ENCODE measurements at places on chromosomes 2 and 18.

DNA sequence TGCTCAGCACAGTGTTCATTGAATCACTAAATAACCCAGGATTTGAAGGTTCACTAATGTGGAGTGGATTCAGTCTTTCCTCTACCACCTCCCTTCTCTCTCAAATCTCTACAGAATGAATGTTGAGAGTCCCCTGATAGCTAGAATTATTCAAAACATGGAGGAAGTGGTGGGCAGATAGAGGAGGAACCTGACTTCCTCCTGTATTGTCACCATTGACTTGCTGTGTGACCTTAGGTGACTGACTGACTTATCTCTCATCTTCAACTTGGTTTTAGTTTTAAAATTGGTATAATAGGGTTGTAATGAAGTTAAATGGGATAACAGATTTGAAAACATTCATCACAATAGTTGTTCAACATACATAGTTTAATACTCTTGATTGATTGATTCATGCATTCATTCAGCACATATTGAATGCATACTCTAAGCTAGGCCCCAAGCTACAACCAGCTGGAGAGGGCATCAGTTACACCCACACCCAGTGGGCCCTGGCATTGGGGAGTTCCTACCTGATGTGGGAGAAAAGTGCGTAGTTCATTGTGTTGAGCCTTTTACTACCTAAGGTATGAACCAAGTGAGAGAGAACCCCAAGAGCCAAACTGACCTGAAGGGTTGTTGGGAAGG is 96.0 kb downstream of the WDR7 start:
- DNase-seq, result no peak

DNA sequence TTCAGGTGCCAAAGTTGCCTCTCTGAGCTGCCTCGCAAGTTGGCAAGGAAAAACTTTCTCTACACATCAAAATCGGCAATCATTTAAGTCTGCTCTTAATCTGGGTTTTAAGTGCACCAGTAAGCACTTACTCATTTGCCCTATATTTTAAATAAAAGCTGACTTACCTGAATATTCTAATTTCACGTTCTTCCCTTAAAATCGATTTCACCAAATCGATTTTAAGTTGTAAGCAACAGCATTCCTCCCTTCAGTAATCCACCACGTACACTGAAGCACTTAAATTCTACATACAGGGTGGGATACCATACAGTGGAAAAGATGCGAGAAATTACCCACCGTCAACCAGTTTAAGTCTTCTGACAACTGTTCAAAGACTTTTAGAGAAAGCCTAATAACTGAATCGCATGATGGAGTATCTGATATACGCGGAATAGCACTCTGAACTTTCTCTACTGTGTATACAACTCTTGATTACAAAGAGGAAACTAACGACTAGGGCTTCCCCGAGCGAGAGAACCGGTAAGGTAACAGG is 1.6 kb downstream of the PPP3R1 start:
- DNase-seq, result peak; percentile 15

DNA sequence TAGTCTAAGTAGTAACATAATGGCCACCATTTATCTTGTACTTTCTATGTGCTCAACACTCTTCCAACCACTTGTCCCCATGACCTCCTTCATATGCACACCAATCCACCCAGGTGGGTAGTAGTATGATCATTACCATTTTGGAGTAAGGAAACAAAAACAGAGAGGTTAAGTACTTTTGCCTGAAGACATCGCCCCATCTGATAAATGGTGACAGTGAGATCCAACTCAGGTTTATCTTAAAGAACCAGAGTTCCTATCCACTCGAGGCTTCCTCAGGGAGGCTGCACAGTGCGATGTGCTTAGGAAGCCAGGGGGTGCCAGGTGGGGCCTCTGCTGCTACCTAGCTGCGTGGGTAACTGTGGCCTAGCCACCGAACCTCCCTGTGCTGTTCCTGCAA is 14.1 kb downstream of the NFE2L2 start:
- DNase-seq, result no peak

DNA sequence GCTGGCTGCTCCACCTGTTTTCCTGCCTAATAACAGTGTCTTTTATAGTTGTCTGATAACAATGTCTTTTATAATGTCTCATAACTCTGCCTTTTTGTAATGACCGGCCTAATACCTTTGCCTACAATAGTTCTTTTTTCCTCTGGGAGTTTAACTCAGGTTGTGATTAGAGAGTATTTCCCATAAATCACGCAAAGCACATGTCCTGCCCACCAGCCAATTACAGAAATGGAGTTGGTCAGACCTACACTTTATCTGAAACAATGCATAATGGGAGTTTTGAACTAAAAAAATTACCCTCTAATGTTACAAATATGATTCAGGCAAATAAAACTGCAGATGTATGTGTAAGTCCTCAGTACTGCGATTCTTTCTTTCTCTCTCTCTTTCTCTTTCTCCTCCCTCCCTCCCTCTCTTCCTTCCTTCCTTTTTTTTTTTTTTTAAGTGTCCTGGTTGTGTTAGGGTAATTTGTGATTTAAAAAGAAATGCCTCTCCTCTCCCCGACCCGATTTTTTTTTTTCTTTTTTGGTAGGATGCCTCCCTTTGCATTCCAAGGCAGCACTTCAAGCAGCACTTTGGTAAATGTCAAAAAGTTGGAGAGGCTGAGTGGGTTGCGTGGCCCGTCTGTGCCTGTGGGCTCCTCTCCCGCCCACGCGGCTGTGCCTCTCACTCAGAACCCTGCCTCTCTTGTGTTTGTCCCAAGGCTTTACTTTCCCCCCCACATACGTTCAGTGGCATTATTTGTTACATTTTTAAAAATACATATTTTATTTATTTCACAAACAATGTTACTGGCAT is 147.3 kb downstream of the AGAP1 start:
- no peak for DNase-seq

- peak; percentile 25 for DNase-seq
These were observed 13.2 kb upstream of the SERTAD2 start for GRCh38 chr2:64666810-64667438.

DNA sequence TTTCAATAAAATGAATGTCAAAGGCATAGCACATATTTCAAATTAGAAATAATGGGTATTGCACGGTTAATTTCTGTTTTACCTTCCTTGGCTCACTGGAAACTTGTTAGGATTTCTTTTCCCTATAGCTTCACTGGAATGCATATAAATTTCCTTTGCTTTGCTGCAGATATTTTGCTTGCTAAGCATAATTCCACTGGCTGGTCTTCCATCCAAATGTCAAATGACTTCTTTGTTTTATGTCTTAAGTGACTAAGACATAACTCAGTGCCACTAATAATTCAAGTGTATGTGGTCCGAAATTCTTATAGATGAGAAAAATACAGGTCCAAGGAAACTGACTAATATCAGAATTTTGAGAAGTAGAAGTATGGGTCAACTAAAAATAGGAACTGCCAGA is 182.8 kb upstream of the PGAP1 start:
- DNase-seq, result no peak

GRCh38 chr2:147204102-147204501 is 640.7 kb upstream of the ACVR2A start:
- DNase-seq, result no peak

DNA sequence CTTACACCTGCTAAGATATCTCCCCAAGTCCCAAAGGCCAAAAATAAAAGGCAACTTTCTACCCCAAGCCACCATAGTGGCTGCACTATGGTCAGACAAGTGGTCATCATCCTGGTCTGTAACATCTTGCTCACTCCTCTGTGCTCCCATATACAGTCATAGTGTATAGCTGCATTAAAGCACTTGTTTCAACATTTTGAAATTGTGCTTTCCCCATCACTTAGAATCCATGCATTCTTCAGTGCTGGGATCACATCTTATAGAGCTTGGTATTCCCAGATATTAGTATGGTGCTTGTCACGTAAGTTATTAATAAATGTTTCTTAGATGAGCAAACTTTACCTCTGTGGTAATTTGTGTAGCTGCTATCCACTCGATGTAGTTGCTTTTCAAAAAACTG is 40.4 kb upstream of the CDC42EP3 start:
- no peak for DNase-seq

DNA sequence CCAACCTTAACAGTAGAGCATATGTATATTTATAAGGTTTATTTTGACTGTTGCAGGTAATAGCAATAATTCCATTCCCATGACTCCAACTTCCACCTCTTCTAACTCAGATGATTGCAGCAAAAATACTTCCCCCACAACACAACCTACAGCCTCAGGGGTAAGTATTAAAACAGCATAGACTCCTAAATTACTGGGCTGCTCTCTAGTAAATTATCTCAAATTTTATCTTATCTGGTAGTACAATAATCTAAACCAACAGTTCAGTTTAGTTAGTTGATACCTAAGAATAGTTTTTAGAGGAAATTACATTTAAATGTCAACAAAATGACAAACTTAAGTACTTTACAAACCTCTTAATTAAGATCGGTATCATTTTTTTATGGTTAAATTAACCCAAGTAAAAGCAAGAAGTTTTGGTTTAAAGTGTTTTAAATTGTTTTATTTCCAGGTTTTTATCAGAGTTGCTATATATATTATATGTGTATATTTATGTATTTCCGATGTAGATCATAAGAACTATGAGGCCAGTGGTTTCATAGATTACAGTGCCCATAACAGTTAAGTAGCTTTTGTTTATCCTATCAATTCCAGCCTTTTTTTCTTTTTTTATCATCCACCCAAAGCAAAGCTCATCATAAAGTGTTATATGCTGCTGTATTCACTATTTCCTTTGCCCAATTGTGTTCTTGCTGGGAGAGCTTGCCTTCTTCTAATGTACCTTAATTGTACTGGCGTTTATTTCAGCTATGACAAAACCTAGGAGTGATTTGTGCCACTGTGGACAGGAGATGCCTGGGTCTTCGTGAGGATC is 13.7 kb downstream of the GATA6 start:
- DNase-seq, result no peak

- DNase-seq, result peak; percentile 48
These were observed 807 bp downstream of the PELI1 start for GRCh38 chr2:64143169-64144056.

DNA sequence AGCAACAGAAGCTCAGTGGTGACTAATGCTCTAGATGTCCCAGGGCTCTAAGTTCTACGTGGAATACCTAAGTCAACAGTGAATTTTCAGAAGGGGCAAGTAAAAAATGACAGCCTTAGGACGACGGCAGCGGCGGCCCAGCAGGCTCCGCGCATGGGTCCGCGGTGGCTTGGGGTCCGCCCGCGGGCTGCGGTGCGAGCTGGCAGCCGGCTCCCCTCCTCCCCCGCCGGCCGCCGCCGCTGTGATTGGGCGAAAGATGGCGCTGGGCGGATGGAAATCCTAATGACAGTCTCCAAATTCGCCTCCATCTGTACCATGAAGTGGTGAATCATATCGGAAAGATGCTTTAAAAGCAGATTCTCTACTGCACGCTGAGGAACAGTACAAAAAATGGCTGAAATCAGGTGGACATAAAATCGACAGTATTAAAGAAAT is 74.7 kb downstream of the HNRNPLL start:
- DNase-seq, result peak; percentile 17

GRCh38 chr2:119766944-119767343 is 7.2 kb downstream of the PTPN4 start:
- no peak for DNase-seq

DNA sequence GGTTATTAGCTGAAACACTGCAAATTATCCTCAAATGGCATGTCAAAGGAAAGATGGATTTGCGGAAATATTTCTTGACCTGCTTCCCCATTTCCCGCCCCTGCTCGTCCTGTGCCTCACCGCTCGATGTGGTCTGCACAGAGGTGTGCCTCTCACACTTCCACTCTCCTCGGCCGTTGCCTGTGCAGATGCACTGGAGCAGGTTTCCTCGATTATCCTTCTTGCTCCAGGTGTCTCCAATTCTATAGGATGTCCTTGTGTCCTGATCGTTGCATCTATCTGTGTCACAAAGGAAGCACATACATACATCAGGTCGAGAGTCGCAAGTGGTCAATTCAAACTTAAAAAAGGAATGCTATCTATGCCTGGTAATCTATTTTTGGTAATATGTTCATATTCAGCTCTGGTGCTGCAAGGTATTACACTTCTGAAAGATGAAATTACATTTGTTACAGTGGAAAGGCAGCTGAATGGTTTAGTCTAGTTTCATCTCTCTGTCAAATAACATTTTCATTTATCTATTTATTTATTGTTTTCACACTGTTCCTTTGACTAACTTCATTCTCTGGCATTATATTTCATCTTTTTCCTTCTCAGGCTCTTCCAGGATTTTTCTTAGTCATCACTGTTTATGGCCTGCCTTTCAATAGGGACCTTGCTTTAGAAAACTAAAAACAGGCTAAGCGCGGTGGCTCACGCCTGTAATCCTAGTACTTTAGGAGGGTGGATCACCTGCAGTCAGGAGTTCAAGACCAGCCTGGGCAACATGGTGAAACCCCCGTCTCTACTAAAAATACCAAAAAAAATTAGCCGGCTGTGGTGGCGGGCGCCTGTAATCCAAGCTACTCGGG is 7.6 kb downstream of the FN1 start:
- no peak for DNase-seq

DNA sequence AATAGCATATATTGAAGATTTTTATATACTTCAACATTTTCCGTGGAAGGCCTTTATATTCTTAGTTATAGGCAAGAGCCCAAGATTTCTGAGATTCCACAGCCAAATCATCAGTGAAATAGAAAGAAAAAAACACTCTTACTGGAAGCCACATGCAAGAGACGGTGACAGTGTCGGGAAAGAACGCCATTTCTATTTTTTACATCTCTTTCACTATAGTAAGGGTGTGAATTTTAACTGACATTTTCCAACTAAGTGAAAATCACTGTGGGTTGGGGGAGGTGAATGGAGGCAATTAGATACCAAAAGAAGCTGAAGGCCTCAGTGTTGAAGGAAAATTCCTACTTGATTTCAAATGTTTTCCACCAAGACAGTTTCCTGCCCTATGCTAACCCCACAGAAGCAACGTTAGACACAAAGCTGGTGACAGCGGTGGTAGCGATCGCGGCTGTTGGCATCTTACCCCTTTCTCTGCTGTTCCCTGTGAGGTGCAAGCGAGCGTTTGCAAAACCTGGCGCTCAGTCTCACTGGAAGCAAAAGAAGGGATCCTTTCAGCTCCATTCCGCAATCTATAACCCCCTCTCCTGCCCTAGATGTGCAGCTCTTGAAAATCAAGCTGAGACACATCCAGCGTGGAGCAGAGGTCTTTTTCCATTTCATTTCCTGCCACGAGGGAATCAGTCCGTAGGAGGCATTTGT is 20.0 kb downstream of the ID2 start:
- no peak for DNase-seq

GRCh38 chr18:38759457-38759856 is 1193.9 kb upstream of the CELF4 start:
- no peak for DNase-seq

- no peak for DNase-seq
These were observed 17.0 kb upstream of the STAT4 start for GRCh38 chr2:191167766-191168165.

DNA sequence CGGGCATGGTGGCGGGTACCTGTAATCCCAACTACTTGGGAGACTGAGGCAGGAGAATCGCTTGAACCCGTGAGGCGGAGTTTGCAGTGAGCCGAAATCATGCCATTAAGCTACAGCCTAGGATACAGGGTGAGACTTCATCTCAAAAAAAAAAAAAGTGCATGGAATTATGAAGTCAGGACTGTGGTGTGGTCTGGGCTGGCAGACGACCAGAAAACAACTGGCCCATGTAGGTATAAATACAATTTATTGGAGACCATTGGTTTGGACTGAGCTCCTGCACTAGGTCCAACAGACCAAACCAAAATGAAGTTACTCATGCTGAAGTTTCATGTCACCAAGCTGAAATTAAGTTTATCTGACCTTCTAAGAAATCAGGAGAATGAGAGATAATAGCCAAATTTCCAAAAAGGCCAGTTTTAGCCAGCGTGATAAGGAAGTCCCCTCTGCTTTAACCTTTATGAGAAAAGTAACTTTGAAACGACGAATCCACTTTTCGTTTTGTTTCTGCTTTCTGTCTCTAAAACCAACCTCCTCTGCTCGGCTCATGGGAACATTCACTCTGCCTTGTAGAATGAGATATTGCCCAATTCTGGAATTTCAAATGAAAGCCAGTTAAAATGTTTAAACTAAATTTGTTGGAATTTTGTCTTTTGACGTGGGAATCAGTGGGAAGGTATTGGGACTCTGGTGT is 17.7 kb upstream of the RAB10 start:
- DNase-seq, result no peak
